ENCODE measurements at places on chromosomes 3 and 15.

DNA sequence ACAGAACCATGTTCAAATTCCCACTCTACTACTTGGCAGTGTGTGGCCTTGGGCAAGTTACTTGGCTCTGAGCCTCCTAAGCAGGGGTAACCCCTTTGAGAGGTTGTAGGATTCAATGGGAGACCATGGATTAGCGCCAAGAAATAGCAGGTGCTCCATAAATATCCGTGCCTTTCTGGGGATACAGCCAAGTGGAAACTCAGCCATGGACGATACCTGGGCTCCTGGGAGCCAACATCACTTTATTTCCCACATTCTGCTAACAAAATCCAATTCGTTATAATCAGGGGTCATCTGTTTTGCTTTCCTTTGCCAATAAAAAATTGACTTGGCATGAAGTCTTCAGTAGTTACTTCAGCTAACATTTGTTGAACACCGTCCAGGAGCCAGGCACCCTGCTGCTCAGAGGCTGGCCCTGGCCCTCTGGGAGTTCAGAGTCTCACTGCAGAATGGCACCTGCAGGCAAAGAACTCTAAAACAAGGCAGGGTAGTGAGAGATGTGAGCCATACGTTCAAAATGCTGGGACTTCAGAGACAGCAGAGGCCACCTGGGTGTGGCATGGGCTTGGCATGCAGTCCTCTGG lies 42.3 kb downstream of the ZDHHC19 start:
- no peak for DNase-seq

DNA sequence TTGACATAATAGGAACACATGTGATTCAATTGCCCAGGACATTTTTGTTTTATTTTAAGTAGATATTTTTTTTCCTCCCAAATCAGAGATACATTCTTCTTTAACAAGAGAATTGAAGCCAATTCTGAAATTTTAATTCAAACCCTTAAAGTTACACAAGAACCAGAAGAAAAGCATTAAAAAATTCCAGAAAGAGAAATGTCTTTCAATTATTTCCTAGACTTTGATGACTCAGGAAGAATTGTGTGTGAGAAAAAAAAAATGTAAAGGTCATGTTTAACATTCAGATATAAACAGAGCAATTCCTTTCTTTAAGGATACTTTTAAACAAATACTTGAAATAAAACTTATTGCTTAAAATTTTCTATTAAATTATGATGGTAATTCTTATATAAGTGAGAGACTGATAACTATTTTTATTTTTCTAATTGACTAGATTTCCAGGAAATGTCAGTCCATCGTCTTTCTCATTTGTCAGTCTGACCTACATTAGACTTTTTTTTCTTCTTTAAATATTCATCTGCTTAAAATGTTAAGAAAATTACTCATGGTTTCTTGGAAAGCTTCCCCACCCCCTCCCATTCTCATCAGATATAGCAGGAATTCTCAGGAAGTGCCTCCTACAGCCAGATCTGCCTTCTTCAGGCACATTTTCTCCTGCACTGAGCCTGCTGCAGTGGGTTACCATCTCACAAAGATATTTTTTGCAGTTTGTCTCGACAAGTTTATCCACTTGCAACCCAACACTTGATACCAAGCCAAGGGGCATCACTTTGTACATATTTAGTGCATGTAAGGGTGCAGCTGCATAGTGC lies 261.8 kb upstream of the CBLB start:
- no peak for DNase-seq

DNA sequence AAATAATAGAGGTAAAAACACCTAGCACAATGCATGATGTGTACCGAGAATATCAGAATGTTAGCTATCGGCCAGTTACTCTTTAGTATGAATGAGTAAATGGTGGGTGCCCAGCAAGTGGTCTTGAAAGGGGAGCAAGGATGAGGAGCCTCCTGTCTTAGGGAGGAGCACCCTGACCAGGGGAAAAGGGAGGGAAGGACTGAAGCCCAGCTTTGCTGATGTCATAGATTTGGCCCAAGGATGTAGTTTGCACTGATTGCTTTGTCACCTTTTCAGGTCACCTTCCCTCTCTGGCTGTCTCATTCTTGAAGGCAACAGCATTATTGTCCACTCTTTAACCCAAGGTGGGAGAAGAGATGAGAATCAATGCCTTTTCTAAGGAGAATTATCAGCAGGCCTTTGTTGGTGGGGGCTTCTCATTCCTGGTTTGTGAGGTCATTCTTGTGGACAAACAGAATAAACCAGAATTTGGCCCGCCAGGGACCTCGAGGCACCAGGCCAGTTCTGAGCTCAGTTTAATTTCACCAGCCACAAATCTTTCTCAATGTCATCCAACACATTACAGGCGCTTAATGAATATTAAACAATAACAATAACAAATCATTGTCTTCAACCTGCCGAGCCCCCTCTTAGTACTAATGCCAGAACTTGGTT lies 231.3 kb downstream of the VPS13C start:
- DNase-seq = no peak

GRCh38 chr3:10106919-10107318 lies 1.1 kb downstream of the FANCD2OS start:
- DNase-seq = no peak

- DNase-seq = no peak
These were observed 8.7 kb downstream of the FOXL2 start for GRCh38 chr3:138938056-138938876.

GRCh38 chr3:112471596-112472325 lies 27.5 kb downstream of the BTLA start:
- DNase-seq = no peak

- DNase-seq = no peak
These were observed 246.5 kb downstream of the PDZRN3 start for GRCh38 chr3:73378207-73378606.

GRCh38 chr3:108599677-108600409 lies 10.3 kb downstream of the DZIP3 start:
- no peak for DNase-seq

DNA sequence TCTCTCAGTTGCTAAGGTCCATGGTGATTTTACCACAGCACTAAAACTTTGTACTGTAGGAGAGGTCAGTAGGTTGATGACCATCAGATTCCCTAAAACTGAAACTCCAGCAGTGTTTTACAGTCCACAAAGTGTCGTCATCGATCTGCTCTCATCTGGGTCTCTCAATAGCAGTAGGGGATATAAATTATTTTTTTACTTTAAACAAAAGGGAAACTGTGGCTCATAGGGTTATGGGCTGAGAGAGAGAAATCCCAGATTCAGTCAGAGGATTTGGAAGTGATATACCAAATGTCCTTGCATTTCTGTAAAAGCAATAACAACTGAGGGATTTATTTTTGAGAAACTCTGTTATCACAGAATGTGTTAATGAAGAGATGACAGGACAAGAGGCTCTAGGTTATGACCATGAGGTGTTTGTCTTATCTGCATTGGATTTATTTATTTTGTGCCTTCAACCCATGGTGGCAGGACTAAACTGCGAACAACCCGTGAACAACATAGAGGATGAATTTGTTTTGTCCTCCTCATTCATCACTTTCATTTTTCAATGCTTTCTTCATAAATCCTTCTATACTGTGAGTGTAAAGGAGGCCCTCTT lies 869.7 kb downstream of the OTOL1 start:
- DNase-seq = no peak

Measured in activated T-cell treated with anti-CD3 and anti-CD28 coated beads for 1 hour (primary cell).